ENCODE measurements at places on chromosomes 1 and 21.

DNA sequence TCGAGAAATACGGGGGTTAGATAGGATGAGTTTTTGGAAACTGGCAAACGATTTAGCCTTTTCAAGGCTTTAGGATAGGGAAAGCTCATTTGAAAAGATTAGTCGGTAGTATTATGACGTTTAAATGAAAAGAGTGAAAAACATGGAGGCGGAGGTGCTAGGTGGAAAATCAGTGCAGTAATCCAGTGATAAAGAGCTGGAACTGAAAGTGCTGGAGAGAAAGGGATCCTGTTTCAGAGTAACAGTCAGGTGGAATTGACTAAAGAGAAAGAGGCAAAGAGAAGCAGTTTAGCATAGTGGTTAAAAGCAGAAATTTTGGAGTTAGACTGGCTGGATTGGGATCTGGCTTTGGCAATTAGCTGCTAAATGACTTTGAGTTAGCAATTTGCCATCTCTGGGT is 945 bp downstream of the WDR3 start:
- no peak for DNase-seq

- no peak for DNase-seq
Measured at GRCh38 chr1:162144853-162145252, 75.4 kb downstream of the NOS1AP start.

DNA sequence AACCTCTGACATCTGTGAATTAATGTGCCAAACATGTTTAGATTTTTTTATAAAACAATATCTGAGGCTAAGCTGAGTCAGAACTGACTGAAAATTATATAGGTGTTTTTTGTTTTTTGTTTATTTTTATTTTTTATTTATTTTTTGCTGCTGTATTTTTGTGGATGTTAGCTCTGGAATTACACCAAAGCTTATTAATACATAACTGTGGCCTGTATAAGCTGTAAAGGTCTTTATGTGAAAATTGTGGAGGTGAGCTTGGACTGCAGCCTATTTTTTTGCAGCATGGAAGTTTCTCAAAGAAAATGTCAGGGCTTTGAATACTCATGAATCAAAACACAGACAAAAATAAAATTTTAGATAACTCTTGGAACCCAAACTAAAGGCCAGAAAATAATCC is 199.8 kb downstream of the CHRM3 start:
- DNase-seq = no peak

DNA sequence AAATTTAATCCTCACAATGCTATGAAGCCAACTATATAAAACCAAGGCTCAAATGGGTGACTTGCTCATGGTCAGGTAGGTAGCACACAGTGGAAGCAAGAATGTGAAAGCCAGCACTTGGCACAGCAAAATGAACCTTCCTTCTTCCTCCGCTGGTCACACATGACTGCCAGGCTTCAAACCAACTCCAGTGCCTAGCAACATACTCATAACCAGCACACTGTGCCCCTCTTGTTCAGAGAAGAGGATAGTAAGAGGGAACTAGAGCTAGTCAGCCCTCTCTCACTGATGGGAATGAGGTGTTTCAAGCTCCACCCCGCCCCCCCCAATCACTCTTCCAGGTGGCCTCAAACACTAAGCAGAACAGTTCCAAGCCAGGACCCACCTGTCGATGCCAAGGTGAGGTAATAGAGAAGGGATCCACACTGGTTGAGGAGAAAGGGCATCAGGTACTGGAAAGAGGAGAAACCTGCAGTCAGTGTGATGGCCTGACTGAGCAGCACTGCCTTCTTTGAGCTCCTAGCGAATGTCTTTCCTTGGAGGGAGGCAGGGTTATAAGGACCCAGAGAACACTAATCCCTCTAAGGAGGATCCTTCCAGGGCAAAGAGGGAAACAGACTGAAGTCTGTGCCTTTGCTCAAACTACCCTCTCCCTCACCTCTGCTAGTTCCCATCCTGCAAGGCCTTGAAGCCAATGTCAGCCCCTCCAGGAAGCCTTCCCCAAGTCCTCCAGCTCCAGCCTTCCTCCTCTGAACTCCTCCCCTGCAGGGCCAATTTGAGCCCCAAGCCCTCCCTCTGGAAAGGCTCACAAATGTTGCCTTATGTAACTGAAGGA is 1.2 kb downstream of the TMEM234 start:
- no peak for DNase-seq

- DNase-seq = no peak
Measured at GRCh38 chr1:63325279-63325985, 3.1 kb downstream of the FOXD3 start.

DNA sequence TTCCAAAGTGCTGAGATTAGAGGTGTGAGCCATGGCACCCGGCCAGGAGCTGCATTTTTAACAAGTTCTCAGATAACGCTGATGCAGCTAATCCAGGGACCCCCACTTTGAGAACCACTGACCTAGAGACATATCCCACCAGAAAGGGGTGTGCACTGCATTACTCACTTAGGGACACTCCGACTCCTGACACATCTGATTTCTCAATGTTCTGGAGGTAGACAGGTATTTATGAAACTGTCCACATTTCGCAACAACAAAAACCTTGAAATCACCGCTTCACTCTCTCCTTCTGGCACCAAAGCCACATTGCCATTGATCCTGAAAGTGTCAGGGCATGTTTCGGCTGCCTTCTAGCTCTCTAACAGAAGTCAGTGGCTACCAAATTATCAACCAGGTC is 23.2 kb upstream of the CAMTA1 start:
- no peak for DNase-seq
